ENCODE measurements at places on chromosomes 16 and 17. TPM values are rescaled to one million over a fixed set of nuclear protein-coding genes. Genes with fewer than 3 reads are reported as not detected.

The ST6GALNAC2 gene
- total RNA-seq: 38.5 TPM

The KRT9 gene
- total RNA-seq: 1.0 TPM

The CCL8 gene
- total RNA-seq: not detected

The ANKRD13B gene
- total RNA-seq: 9.2 TPM

The CFAP97D1 gene
- total RNA-seq: not detected

The FAM222B gene
- total RNA-seq: 16.3 TPM

The LGALS9B gene
- total RNA-seq: 11.6 TPM

The CA4 gene
- not detected for total RNA-seq

The GRAP gene
- total RNA-seq: 0.14 TPM

The TBC1D3E gene
- not detected for total RNA-seq

The SNX20 gene
- not detected for total RNA-seq

The MYOCD gene
- 0.07 TPM for total RNA-seq

The ZMYND15 gene
- 0.31 TPM for total RNA-seq

The NPIPA3 gene
- total RNA-seq: 4.0 TPM

The EVI2B gene
- 0.25 TPM for total RNA-seq

The OTOP2 gene
- total RNA-seq: not detected

The TEX14 gene
- 0.04 TPM for total RNA-seq

The C17orf50 gene
- total RNA-seq: not detected

The TMEM235 gene
- total RNA-seq: not detected

The DHX58 gene
- 16.7 TPM for total RNA-seq

The CMTM2 gene
- not detected for total RNA-seq

The DRC3 gene
- total RNA-seq: 0.42 TPM

The UQCRC2 gene
- total RNA-seq: 152 TPM

The DNAI2 gene
- total RNA-seq: not detected

The CSNK1D gene
- total RNA-seq: 62.8 TPM

The SYCE1L gene
- 1.6 TPM for total RNA-seq

The RGS9 gene
- total RNA-seq: 4.2 TPM

The WFIKKN1 gene
- 0.07 TPM for total RNA-seq

The EXOC3L1 gene
- total RNA-seq: not detected

The SPNS3 gene
- not detected for total RNA-seq

The TOB1 gene
- 49.1 TPM for total RNA-seq

The SLC35G6 gene
- total RNA-seq: not detected

The KRTAP4-9 gene
- total RNA-seq: not detected

The EIF4A3 gene
- total RNA-seq: 104 TPM

The ROGDI gene
- total RNA-seq: 22.5 TPM

The C16orf74 gene
- 94.7 TPM for total RNA-seq

The FDXR gene
- 20.9 TPM for total RNA-seq

The CNTNAP1 gene
- total RNA-seq: 7.5 TPM

The CDH13 gene
- 88.5 TPM for total RNA-seq

The KRTAP1-1 gene
- not detected for total RNA-seq

The TPSG1 gene
- not detected for total RNA-seq

The KRTAP4-1 gene
- total RNA-seq: not detected

The TAC4 gene
- not detected for total RNA-seq

The CCDC144A gene
- total RNA-seq: 2.4 TPM

The TXNDC11 gene
- 41.5 TPM for total RNA-seq

The RNF157 gene
- not detected for total RNA-seq

The RSL1D1 gene
- total RNA-seq: 153 TPM

The C16orf54 gene
- not detected for total RNA-seq

The KRTAP2-3 gene
- 1.8 TPM for total RNA-seq

The MGAT5B gene
- total RNA-seq: 0.65 TPM

The TMEM208 gene
- 48.3 TPM for total RNA-seq

The RAMP2 gene
- total RNA-seq: not detected

The ADGRG1 gene
- total RNA-seq: 64.6 TPM

The NPIPB9 gene
- 0.07 TPM for total RNA-seq

The SMYD4 gene
- total RNA-seq: 9.6 TPM

All from foreskin keratinocyte (primary cell).